NCI-H187 treated with DMSO at 0.1 percent for 48 hours (cell line): ENCODE measurements at places on chromosomes 6 and 20.

DNA sequence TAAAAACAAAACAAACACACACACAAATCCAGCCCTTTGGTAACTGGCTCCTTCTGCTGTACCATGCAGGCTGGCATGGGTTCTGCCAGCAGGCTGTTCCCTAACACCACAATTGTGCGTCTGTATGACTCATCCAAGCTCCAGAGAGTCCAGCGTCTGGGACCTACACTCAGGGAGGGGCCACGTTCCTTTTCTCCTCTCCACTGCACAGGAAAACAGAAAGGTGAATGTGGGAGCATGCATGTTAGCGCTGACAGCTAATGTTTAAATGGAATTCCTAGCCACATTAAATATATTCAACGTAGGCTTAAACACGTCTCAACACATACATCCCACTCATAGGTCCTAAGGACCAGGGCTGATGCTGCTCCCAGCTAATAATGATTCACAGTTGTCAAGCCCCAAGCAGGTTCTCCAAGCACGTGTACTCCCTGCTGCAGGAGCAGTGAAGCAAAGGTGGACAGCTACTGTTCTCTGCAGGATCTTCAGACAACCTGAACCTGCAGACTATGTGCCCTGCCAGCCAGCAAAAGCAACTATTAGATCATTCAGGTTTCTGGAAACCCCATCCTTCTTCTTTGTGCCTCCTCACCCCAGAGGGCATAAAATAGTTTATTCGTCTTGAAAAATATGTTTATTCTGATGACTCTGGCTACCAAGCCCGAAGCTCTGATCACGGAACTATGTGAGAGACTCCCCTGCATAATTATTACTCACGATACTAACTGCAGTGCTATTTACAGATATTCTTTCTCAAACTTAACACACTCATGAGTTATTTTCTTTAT lies 20.9 kb downstream of the MAP1LC3A start:
- no peak for DNase-seq

GRCh38 chr20:52992632-52993031 lies 20.5 kb downstream of the TSHZ2 start:
- DNase-seq: no peak

GRCh38 chr6:163729127-163729872 lies 314.8 kb downstream of the QKI start:
- DNase-seq: no peak

DNA sequence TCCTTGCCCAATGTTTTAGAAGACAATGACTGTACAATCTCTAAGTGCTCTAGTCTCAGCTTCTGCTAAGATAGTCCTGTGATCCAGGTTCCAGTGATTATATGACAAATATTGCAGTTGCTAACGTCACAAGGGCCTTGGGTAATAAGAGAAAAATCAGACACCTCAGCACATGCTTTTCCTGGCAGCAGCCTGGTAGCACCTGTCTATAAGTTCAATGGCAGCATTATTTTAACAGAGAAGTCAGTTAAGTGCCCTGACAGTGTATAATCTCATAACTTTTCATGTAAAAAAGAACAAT lies 121.3 kb upstream of the BCLAF1 start:
- no peak for DNase-seq

DNA sequence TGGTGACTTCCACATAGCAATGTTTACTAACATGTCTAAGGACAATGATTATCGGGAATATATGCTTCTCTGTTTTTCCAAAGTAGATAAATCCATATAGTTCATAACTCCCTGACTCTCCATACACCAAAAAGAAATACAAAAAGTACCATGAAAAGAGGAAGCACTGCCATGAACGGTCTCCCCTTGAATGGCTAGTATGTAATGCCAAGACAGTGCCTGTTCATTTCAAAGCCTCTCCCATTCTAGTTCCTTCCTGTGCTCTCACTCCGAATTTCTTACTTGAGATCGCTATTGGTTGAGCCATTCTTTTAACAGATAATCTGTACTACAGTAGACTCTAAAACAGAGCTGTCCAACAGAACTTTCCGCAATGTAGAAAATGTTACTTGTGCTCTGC lies 54.8 kb upstream of the EDN1 start:
- DNase-seq: no peak

GRCh38 chr20:41671143-41671542 lies 53.0 kb upstream of the CHD6 start:
- no peak for DNase-seq

DNA sequence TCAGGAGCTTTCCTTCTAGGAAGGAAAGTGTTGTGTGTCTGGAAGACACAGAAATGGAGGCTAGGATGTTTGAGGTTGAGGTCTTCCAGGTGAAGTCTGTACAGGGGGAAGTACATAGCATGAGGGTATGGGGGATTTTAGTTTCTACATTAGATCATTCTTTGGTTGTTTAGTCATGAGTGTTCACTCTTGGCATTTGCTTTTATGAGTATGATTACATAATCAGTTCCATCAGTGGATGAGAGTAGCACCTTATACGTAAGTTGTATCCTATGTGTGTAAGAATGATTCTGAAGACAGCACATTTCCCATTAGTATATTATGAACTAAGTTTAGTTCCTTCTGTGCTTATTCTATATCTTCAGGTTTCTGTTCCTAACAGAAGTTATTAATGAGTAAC lies 1.9 kb downstream of the CDYL start:
- DNase-seq: no peak

DNA sequence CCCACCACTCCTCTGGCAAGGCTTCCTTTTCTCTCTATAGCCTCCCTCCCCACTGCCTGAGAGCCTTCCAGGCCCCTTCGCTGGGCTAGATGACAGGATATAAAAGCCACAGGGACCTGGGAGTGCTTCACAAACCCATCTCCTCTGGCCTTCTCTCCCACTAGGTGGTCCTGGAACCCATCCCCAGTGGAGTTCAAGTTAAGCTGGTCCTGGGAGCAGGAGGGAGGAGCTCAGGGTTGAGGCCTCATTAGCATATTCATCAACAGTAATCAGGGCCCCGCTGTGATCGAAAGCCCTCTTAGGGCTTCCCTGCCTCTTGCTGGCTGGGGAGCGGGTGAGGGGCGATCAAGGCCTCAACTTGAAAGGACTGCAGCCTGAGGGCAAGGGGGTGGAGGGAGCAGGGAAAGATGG lies 9.1 kb downstream of the EBF4 start:
- no peak for DNase-seq

DNA sequence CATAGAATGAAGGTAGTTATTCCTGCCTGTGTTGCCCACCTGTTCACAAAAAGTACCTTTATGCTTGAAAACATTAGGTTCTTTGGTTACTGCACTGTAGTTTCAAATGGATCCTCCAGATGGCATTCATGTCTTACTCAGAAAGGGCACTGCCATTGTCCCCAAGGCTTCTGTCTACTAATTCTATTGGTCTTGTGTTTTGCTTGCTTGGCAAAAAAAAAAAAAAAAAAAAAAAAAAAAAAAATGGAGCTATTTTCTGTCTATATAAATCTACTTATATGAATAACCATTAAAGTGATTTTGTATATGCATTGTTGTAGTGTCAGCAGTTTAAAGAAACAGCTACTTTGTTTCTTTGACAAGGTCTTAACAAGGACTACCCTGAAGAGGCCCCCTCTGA lies 12.7 kb upstream of the EFHC1 start:
- no peak for DNase-seq

- DNase-seq: no peak
Measured at GRCh38 chr6:116648156-116648555, 20.4 kb downstream of the ZUP1 start.

DNA sequence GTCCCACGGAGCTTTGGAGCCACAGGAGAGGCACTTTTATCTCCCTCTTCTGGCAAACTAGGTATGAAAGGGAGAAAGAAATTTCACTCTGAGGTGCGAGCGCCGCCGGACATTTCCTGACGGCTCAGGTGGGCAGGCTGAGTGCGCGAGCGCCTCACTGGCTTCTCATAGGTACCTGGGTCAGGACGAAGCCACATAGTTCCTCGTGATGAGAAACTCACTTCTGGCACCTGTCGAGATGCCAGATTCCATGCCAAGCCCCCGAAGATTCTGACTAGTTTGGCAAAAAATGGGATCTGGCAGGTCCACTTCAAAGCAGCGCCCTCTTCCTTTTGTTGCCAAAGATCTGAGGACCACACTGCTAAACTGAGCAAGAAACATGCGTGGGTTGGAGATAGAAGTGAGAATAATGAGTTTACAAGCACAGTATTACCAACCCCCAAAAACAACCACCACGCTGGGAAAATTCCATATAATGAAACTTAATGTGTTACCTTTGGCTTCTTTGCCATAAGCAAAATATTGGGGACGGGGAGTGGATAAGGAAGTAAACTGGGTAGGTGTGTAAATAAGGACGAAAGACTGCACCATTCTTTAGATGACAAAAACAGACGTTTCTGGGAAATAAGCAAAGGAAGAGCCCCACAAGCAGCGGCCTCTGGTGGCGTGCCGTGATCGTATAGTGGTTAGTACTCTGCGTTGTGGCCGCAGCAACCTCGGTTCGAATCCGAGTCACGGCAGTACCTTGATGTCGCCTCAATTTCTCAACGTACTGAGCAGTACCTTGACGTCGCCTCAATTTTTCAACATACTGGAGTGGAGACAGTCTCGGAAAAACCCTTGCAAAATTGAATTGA lies 89.8 kb upstream of the PRSS16 start:
- no peak for DNase-seq

DNA sequence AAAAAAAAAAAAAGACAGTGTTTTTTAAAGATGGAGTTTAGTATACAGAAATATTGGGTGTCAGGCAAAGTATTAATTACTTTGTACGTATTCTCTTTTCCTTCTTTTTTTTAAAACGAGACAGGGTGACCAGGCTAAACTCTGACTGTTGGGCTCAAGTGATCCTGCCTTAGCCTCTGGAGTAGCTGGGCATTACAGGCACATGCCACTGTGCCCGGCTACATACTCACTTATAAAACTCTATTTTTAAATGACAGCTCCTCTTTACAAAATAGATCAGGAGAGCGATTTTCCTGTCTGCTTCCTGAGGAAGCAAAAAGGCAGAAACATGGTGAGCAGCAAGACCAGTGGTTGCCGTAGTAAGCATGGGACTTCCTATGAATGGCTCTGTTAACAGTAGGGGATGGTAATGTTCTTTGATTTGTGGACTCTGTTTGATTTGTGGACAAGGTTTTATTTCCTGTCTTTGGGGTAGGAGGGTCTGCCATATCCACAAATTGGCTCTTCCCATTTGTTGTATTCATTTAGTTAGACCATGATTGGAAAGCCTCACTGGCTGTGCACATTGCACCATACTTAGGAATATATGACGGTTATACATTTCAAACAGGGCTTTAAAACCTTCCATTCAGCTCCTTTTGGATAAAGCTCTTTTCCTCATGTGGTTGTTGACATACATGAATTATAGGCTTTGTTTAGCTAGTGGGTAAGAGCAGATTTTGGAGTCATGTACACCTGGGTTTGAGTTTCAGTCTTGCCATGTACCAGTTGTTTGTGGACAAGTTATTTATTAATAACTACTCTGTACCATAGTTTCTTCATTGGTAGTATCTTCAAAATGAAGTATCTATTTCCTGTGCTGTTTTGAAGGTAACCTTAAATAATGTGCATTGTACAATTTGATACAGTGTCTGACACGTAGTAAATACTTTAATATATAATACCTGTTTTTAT lies 45.1 kb downstream of the PTPRA start:
- no peak for DNase-seq

- DNase-seq: no peak
Measured at GRCh38 chr20:58344741-58345140, 35.2 kb downstream of the RAB22A start.

DNA sequence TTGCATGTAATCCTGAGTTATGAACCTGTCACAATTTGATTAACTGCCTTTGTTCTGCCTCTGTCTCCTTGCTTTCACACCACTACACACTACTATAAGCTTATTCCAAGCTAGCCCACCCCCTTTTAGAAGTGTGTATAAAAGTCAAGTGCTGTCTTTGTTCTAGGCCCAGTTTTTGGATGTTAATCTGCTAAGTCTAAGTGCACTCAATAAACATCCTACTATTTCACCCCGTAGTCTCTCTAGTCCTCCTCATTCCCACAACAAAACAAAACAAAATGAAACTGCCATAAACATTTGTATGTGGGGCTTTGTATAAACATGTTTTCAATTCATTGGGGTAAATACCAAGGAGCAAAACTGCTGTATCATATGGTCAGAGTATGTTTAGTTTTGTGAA lies 16.1 kb upstream of the SPACA1 start:
- DNase-seq: no peak

GRCh38 chr6:101226677-101227135 lies 166.8 kb upstream of the GRIK2 start:
- DNase-seq: no peak

GRCh38 chr6:163949431-163949830 lies 534.9 kb downstream of the QKI start:
- DNase-seq: no peak

DNA sequence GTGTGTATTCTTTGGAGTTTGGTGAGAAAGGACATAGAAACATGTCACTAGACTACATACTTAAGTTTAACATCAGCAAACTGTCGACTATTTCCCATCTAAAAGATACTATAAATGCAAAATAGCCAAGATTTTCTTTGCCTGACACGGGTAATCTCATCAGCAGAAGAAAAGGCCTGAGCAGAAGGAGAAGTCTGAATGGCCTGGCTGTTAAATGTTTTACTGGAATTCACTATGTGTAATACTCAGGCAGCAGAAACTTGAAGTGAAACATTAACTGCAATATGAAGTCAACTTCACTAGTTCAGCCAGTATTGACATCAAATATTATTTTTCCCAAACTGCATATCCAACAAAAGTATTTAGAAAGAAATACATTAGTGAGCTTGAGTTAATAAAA lies 6.4 kb upstream of the DSE start:
- no peak for DNase-seq

DNA sequence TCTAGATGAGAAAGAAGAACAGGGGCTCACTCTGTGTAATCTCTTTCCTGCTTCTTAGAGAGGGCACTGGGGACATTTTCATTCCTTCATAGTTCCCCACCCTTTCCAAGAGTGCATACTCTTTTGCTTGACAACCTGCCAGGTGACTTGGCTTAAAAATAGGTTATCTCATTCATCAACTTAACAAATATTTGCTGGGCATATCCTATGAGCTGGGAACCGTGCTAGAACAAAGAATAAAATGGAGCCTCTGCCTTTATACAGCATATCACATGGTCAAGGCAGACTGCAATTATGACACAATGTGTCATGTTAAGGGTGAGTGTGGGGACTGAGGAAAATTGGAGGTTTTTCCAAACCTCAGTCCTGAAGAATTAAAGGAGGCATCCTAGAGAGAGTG lies 209.8 kb upstream of the FOXA2 start:
- no peak for DNase-seq

DNA sequence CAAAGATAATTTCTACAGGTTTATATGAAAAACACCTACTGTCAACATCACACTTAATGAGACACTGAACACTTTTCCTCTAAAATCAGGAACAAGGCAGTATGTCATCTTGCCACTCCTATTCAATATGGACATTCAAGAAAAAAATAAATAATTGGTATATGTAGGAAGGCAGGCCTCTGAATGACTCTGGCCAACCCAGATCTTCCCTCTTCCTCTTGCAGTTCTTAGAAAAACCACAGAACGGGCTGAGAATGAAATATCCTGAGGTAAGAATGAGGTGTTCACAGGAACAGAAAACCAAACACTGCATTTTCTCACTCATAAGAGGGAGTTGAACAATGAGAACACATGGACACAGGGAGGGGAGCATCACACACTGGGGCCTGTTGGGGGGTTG lies 1207.2 kb upstream of the CITED2 start:
- DNase-seq: no peak

- DNase-seq: peak; percentile 29
Measured at GRCh38 chr20:46129955-46130481, 11.9 kb downstream of the CD40 start.

- no peak for DNase-seq
Measured at GRCh38 chr6:9527679-9528286, 887.1 kb downstream of the TFAP2A start.

GRCh38 chr6:4775494-4776130 lies 592 bp upstream of the CDYL start:
- DNase-seq: no peak

- DNase-seq: no peak
Measured at GRCh38 chr20:53778041-53778516, 184.4 kb upstream of the ZNF217 start.
